ENCODE measurements at places on chromosomes 7 and 10.

DNA sequence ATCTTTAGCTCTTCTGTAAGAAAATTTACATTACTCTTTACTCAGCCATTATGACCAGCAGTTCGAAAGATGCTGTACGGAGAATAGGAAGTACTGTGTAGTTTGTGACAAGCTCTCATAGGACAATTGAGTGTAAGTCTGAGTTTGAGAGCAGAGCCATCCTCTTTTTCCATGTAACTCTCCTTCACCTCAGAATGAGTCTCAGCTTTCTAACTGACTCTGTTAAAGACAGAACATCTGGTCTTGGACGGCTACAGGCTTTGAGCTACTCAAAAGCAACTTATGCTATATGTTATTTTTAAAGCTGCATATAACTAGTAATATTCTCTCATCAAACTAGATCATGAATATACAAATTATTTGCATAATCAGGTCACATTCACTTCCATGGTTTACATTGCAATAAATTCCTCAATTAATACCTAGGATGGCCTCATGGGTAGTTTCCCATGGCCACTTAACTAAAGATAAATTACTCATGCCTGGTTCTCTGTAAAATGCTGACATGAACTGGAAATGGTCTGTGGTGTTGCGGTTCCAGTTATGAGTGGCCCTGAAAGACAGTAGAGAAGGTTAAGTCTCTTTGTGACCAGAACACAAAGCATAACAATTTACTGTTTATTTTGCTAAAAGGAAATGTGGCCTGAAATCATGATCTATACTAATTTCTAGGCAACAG lies 358.7 kb downstream of the PHF14 start:
- peak; percentile 27 for DNase-seq

DNA sequence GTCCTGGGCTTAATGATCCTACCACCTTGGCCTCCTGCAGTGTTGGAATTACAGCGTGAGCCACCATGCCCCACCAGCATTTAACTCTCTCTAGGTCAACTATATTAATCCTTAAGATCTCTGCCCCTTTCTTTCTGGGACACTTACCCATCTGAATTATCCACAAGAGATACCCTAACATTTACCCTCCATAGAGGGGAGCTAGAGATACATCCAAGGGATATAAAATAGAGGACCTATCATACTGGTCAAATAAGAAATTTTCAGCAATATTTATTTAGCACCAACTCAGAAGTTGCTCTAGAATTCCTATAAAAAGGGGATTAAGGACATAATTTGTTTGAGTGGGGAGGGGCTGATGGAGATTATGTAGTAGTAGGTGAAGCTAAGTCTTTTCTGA lies 96.5 kb downstream of the OTUD1 start:
- no peak for DNase-seq

DNA sequence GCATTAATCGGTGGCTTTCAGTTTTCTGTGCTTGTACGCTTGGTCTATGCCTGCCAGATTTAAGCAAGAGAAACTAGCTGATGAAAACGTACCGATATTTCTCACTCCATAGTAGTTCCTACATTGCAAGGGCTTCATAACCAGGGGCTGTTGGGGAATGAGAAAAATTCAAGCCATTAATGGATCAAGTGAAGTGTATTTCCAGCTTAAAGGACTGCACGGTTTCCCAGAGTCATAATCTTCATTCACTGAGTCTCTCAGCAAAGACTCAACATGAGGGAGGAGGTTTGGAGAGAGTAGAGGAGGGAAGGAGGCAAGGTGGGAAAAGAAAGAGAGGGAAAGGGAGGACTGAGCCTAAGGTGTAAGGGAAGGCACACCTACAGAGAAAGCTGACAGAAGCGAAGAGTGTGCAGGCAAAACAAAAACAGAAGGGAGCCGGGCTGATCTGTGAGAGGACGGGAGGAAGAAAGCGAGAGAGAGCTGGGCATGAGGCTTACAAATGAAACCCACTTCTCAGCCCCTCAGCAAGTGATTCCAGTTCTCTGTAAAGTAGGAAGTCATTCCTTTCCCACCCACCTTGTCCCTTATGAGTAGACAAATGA lies 625 bp downstream of the GIMAP2 start:
- no peak for DNase-seq

GRCh38 chr10:132408367-132408781 lies 11.4 kb downstream of the PWWP2B start:
- no peak for DNase-seq

DNA sequence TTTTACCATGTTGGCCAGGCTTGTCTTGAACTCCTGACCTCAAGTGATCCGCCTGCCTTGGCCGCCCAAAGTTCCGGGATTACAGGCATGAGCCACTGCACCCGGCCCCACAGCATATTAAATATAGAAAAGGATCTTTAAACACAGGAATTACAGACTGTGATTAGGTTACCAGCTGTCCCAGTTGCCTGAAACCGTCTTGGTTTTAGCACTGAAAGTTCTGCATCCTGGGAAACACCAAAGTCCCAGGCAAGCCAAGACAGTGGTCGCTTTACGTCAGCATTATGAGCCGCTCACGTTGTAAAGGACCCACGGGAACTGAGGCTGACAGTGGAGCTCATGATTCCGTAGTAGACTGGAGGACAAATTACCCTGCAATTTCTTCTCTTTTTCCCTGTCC lies 69.0 kb upstream of the FAM180A start:
- DNase-seq: no peak

DNA sequence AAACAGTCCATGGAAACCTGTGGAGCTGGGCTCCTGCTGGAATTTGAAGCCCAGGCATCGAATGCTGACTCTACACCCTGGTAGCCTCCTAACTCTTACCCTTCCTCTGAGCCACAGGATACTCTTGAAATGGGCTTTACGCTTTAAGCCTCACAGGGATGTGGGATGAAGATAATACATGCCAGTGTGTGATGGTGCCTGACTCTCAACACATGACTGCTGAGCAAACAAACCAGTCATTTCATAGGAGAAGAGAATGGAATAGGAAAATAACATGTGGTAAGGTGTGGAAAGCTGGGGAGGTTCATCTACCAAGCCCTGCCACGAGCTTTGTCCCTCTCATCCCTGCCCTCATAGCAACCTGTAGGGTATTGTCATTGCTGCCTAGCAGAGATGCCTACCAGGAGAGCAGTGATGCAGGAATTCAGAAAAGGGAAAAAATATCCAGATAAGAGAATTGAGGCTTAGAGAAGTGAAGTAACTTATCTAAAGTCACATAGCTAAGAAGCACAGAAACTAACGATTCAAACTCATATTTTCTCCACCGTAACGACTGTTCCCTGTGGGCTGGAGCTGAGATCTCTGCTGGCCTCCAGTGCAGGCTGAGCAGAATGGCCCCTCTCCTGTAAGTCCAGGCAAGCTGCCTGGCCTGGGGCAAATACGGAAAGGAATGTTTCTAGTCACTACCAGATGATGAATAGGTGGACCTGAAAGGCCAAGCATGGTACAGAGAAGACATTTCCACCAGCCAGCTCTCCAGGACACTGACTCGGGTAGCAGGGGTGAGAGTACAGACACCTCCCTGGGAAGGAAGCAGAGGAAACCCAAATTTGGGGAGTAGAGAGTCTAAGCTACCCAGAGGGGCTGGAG lies 90.2 kb upstream of the DUSP5 start:
- DNase-seq: no peak
